ENCODE measurements at places on chromosomes 5 and 9.

GRCh38 chr9:84754461-84754860 lies 84.9 kb downstream of the NTRK2 start:
- DNase-seq: no peak

DNA sequence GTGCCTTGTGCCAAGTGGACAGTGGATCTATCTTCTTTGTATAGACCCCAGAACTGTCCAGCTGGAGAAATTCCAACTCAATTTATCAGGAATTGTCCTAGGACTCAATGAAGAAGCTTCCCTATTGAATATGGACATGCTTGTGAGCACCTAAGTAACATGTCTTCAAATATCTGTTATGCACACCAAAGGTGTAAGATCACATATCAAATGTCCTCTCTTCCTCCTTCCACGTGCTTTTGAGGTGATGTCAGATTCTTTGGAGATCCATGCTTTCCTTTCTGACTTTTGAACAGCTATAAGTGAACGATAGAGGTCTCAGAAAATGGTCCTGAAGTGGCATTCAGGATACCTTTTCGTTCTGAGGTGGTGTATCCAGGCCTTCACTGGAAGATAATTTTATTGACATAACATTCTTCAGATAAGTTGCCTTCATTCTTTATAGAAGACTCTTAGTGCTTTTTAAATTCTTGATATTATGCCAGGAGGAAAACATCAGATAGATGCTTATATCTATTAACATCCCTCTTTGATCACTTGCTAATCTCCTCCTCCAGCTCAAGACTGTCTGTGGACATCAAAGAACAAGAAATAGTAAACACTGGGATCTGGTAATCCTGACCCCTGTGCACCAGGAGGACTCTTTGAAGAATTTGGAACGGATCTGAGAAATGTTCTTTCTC lies 246.4 kb downstream of the SMARCA2 start:
- DNase-seq: no peak

- no peak for DNase-seq
These were observed 117.4 kb downstream of the GCNT1 start for GRCh38 chr9:76576344-76576743.

DNA sequence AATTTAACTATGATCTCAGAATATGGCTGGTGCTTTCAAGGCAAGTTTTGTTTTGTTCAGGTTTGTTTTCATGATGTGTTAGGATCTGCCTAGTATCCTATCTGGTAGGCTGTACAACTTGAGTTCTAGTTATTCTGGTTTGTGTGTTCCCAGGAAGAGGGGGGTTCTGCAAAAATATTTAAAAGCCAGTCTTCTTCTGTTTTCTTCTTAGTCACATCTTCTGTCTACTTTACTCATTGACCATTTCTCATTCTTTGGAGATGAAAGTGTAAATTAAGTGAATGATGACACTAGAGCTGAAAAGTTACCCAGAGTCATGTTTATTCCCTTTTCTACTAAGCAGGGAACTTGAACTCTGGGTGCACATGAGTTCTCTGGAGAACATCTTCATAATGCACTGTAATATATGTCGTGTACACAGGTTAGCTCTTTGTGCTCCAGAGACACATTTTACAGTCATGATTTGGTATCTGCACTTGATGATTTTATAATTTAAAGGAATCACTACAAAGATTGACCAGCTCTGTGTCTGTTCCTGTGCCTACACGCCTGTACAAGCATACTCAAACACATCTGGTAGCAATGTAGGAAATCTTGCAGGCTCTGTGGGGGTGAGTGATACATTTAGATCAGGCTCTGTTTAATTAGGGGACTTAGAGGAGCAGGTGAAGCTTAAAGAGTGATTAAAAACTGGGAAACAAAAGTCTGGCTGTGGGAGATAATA lies 5.0 kb downstream of the SMAD5 start:
- DNase-seq: no peak

GRCh38 chr9:89606624-89607311 lies 2.0 kb downstream of the GADD45G start:
- no peak for DNase-seq

DNA sequence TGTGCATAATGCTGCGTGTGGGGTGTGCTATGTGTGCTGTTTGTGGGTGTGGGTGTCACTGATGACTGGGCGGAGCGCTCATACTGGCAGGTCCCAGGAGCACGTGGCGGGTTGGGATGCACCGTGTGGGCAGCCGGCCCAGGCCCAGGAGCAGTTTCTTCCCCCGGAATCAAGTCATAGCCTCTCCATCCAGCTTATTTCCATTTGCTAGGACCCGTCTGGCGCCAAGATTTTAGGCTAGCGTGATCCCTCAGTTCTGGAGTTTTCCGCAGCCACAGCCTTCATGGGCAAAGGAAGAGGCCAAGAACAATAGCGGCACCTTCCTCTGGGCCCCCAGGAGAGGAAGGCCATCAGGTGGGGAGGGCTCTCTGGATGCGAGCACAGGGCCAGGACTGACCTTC lies 43.3 kb upstream of the NEURL1B start:
- DNase-seq: no peak

GRCh38 chr5:72290356-72291133 lies 29.5 kb downstream of the MRPS27 start:
- no peak for DNase-seq

DNA sequence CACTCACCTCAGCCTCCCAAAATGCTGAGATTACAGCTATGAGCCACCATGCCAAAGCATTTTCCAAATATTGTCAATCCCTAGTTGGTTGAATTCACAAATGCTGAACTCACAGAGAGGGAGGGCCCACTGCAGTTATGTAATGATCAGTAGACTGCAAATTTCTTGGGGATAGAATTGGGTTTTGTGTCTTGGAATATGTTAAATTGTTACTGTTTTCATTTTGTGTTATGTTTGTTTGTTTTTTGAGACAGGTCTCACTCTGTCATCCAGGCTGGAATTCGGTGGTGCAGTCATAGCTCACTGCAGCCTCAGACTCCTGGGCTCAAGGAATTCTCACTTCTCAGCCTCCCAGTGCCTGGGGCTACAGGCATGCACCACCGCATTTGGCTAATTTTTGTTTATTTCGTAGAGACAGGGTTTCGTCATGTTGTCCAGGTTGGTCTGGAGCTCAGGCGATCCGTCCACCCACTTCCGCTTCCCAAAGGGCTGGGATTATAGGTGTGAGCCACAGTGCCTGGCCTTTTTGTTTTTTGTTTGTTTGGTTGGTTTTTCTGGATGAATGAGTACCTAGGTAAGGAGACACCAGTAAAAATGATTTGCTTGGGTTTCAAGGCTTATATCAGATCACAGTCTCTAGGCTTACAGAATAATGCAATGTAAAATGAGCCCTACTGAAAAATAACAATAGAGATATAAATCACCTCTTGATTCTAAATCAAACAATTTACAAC lies 31.5 kb upstream of the LMNB1 start:
- no peak for DNase-seq

GRCh38 chr5:143085319-143085917 lies 315.2 kb downstream of the ARHGAP26 start:
- no peak for DNase-seq

DNA sequence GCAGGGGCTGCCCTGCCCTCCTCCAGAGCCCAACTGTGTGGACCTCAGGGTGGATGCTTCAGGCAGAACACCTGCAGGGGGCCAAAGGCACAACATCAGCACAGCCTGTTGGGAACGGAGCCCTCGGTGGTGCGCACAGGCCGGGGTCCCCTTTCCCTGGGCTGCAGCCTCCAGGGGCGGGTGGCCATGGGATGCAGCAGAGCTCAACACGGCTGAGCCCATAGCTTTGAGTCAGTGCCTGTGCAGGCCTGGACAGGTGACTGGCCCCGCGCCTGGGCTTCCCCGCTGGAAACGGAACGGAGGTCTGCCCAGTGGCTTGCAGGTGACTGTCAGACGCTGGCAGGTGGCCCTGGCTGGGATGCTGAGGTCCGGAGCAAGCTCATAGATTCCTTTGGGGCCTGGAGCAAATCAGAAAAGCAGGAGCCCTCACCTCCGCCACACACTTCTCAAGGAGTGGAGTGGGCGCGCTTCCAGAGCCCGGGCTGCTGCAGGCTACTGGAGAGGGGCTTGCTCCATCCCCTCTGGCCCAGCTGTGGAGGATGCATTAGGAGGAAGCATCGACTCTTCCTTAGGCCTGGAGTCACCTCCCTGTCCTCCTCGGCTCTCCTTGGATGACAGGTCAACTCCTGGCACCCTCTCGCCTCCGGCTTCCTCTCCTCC lies 69.8 kb upstream of the RNU6ATAC start:
- DNase-seq: no peak

GRCh38 chr9:124191691-124192395 lies 65.9 kb upstream of the NEK6 start:
- no peak for DNase-seq

DNA sequence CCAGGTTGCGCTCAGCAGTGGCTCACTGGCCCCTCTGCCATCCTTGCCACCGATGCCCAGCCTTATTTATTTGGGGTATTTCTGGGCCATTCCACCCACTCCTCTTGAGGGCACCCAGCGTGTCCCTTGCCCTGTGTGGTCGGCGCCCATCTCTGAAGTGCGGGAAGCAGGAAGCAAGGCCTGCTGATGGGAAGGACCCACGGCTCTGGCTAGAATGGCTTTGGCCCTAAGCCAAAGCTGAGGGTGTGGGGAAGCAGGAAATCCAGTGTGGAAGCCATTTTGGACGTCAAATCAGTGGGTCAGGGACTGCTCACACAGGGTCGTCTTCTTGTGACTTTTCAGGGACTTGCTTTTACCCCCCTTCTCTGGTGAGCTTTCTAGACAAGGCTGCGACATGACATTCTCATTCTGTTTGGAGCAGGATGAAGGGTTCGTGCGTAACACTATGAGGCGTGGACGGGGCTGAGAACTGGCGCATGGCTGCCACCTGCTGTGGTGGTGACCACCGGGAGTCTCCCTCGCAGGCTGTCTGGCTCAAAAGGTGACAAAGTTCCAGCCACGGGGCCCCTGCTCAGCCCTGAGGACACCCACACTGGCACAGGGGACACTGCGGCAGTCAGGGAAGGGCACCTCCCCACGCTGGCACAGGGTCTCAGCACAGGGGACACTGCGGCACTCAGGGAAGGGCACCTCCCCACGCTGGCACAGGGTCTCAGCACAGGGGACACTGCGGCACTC lies 50.7 kb upstream of the NKD2 start:
- no peak for DNase-seq

- DNase-seq: no peak
These were observed 91.6 kb upstream of the PRRC1 start for GRCh38 chr5:127425868-127426267.

- DNase-seq: no peak
These were observed 36.7 kb downstream of the HRH2 start for GRCh38 chr5:175694371-175695160.

GRCh38 chr5:57348376-57349140 lies 134.1 kb downstream of the ACTBL2 start:
- no peak for DNase-seq

- no peak for DNase-seq
These were observed 84.8 kb downstream of the WNK2 start for GRCh38 chr9:93268551-93269314.

DNA sequence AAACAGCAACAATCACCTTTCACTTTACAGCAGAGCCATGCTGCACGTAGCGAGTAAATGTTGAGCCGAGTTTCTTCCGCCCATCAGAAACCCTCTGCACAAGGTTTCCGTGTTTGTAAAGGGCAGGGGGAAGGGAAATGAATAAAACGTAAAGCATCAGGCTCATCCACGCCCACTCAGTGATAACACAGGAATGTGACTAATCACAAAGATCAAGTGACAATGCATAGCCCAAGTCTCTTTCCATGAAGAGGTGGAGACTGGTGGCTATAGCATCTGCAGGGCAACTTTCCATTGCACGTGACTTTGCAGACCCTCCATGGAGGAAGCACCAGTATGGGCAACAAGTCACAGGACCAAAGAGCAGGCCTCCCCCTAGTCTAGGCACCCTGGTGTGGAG lies 56.6 kb downstream of the CAMSAP1 start:
- DNase-seq: no peak

DNA sequence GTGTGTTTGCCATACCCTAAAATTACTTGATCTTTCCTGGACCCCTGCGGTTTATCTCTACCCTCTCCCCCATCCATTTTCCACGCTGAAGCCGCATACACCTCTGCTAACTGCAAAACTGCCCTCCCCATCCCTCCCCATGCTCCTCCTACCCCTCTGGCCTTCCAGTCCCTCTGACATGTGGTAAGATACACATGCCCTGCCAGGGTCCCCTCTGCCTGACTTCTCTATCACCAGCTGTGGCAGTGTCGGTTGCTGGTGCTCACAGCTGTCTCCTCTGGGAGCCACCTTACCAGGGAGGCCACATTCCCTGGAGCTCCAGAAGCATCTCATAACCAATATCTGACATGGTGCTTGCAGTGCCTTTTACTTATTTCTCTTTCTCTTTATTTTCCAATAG lies 58.9 kb upstream of the COL15A1 start:
- DNase-seq: no peak

GRCh38 chr5:173825215-173825865 lies 62.8 kb upstream of the CPEB4 start:
- DNase-seq: no peak

GRCh38 chr9:137685741-137686420 lies 67.1 kb downstream of the EHMT1 start:
- no peak for DNase-seq

GRCh38 chr9:16157216-16157615 lies 604.4 kb downstream of the CCDC171 start:
- DNase-seq: no peak

GRCh38 chr5:1769752-1770442 lies 29.7 kb downstream of the MRPL36 start:
- no peak for DNase-seq

- no peak for DNase-seq
These were observed 24.5 kb downstream of the CCDC125 start for GRCh38 chr5:69308046-69308553.

DNA sequence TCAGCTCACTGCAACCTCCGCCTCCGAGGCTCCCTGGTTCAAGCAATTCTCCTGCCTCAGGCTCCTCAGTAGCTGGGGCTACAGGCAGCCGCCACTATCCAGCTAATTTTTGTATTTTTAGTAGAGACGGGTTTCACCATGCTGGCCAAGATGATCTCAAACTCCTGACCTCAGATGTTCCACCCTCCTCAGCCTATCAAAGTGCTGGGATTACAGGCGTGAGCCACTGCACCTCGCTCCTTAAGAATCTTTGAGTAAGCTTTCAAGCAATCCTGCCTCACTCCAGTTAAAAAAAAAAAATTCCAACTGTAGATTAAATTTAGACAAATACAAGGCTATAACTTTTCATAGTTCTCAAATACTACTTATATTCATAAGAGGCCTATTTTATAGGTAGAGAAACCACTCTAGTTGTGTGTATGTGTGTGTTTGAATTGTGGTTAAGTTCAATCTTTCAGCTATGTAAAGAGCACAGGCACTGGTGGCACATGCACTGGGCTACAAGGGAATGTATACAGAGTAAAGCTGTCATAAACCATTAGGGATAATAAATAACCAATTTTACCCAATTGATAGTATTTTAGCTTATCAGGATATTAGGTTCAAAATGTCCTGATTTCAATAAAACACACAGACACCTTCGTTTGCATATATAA lies 50.6 kb upstream of the RAPGEF6 start:
- no peak for DNase-seq

Data from substantia nigra (tissue), 51 donors.